ENCODE measurements at places on chromosomes 7 and 10.
A peak's percentile ranks its signal among the peaks of the same experiment; 100 is the strongest.

- peak; percentile 22 for DNase-seq
Observed at GRCh38 chr7:30880941-30881340, 30.7 kb upstream of the AQP1 start.

DNA sequence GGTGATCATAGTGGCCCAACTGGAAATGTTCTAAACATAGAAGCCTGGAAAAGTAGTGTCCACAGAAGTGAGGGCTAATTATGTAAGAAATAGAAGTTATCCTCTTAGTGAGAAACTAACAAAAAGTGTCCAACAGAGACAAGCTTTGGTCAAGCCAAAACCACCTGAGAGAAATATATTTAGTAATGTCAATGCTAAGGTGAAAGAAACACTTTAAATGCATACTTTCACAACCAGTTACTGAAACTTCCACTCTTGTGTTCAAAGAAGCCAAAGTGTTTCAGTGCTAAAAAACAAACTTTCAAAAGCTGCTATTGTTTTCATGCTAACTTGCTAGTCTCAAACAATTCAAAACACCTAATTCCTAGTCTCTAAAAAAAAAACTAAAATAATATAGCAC, 18.1 kb downstream of the RAB11FIP2 start:
- no peak for DNase-seq

DNA sequence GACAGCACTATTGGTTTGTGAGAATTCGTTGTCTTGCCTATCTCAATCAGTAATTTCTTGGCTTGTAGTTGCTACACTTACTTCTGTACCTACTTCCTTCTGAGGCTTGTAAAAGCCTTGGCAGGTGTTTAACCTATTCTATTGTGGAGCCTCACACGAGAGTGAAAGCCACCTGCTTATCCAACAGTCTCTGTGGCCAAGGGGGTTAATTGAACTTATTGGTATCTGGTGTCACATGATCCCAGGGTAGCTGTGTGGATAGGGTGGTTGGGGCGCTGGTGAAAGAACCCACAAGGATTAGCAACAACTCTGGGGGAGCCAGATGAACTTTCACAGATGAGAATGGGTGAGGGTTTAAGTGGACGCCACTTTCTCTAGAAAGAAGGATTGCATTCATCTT, 13.9 kb upstream of the ATP6V0E2 start:
- DNase-seq = no peak

GRCh38 chr7:156082048-156083040, 270.1 kb upstream of the SHH start:
- no peak for DNase-seq

DNA sequence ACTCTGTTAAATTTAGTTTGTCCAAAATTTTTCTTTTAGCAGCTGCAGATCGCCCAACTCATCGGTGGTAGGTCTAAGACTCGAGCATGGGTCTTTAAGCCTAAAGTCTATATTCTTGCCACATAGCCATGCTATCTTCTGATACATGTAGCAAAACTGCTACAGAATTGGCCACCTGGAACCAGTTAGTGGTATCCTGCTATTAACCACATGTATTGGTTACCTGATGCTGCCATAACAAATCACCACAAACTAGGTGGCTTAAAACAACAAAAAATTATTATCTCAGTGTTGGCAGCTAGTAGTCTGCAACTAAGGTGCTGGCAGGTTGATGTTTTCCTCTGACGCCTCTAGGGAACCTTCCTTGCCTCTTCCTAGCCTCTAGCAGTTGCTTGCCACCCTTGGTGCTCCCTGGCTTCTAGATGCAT, 96.7 kb upstream of the PIK3CG start:
- DNase-seq = no peak

- peak; percentile 5 for DNase-seq
Observed at GRCh38 chr7:159070431-159071148, 74.1 kb downstream of the VIPR2 start.

DNA sequence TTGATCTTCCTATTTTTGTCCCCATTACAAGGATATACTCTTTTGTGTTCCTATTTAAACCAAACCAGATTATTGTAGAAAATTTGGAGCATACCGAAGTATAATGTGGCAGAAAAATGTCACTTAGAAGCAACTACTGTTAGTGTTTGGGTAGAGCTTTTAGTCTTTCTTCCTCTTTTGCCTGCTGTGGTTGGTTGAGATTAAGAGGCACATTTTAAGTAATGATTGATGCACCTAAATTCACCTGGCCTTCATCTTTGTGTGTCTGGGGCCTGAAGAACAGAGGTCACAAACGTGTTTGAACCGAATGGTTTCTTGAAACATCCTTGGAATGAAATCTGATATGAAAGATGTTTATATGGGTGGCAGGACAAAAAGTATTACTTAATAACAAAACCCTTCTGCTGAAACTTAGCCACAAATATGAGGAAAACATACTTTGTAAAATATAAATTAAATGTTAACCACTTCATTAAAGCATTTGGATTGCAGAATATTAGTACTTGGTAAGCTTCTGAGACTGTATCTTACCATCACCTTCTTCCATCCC, 2.6 kb downstream of the BPGM start:
- DNase-seq = peak; percentile 43

DNA sequence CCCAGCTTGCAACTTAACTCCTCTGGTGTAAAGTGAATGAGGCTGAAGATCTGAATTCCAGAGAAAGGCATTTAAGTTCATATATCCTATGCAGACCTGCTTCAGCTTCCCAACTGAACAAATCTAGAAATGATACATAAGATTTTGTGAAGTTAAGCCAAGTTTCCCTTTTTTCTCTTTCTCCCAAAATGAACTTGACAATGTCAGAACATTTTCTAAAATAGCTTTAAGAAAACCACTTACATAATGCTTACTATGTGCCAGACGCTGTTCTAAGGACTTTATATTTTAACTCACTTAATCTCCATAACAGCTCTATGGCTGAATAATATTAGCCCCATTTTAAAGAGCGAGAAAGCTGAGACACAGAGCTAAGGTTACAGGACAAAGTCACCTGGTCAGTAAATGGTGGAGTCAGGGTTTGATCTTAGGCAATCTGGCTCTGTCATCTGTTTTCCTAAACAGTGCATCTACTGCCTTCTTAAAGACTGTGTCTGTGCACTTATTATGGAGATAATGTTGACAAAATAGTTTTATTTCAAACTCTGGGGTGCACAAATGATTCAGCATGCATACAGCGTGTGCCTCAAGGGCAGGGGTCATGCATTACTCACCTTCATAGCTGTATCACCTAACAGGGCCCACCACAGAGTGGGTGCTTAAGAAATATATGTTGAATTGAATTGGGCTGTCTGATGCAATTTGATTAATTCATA, 66.8 kb downstream of the RHOBTB1 start:
- no peak for DNase-seq
